Endothelial cell (in vitro differentiated cells): ENCODE measurements at places on chromosomes 7 and 10. TPM values are rescaled to one million over a fixed set of nuclear protein-coding genes. Genes with fewer than 3 reads are reported as not detected.

The C10orf120 gene
- total RNA-seq, result not detected

GRCh38 chr10:112137154-112137987 lies 46.2 kb downstream of the GPAM start:
- peaks cover 2% of the 10 kb centered on the region for H3K4me1 ChIP-seq
- no peak overlapping the region for H3K4me3 ChIP-seq
- H3K27me3 ChIP-seq, result peaks cover 10% of the 10 kb centered on the region

- DNase-seq, result no peak
- H3K4me3 ChIP-seq, result no peak overlapping the region
- no peaks in the 10 kb centered on the region for H3K27me3 ChIP-seq
- H3K4me1 ChIP-seq, result no peaks in the 10 kb centered on the region
These were observed 318.0 kb downstream of the PAXIP1 start for GRCh38 chr7:154684666-154685563.

DNA sequence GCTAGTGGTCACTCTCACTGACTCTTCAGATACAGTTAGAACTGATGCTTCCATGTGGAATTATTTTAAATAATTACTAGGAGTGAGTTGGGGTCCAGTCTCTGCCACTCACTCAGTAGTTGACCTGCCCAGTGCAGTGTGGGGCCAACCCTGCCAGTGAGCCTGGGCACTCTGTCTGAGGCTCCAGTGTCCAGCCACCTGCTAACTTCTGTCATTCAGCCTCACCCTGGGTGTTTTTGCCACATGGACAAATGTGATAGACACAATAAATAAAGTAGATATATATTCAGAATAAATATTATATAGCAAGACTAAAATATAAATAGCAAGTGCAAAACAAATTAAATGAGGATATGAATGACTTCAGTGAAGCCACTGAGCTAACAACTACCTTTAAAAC lies 7.2 kb downstream of the INSYN2A start:
- DNase-seq, result no peak
- peaks cover 2% of the 10 kb centered on the region for H3K27me3 ChIP-seq
- H3K36me3 ChIP-seq, result peaks cover 15% of the 10 kb centered on the region
- peaks cover 26% of the 10 kb centered on the region for H3K4me1 ChIP-seq
- H3K27ac ChIP-seq, result no peak overlapping the region
- H3K4me3 ChIP-seq, result no peak overlapping the region

DNA sequence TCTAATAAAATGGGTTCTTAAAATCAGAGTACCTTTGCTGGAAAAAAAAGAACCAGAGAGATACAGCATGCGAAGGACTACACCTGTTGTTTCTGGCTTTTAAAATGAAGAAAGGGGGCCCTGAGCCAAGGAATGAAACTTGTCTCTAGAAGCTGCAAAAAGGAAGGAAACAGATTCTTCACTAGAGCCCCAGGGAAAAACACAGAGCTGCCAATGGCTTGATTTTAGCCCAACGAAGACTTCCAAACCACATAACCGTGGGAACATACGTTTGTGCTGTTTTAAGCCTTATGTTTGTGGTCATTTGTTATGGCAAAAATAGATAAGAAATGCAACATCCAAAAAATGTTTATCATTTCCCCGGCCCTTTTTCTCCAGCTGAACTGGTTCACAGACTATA lies 780.0 kb downstream of the SORCS1 start:
- no peaks in the 10 kb centered on the region for H3K27me3 ChIP-seq
- H3K36me3 ChIP-seq, result no peaks in the 10 kb centered on the region
- no peak overlapping the region for H3K27ac ChIP-seq

The SH2B2 gene
- total RNA-seq, result 2.6 TPM

DNA sequence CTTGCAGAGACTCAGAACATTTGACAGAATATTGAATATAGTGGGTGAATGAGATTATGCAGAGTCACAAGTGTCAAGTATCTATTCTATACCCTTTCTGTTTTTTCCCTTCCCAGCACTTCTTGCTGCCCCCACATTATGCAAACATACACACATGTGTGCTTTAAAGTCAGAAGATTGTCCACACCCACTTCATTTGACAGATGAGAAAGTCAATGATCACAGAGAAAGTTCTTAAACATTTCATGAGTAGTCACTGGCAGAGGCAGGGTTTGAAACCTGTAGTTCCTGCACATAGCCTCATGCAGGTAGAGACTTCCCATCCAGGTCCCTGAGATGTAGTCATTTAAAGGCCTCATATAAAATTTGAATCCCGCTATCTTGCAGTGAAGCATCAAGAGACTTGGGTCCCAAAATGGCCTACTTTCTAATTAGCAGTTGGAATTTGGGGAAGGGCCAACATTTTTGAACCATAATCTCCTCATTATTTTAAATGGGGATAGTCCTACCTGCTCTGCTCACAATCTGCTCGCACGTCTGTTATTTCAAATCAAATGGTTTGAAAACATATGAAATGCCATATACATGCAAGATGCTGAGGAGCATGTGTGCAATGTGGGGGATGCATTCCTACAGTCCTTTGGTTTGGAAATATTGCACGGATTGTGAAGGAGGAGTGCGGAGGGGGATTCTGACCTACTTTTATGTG lies 217.8 kb downstream of the STK31 start:
- H3K4me1 ChIP-seq, result no peaks in the 10 kb centered on the region
- H3K27ac ChIP-seq, result no peak overlapping the region
- H3K36me3 ChIP-seq, result no peaks in the 10 kb centered on the region

The FGFBP3 gene
- total RNA-seq, result 3.1 TPM

DNA sequence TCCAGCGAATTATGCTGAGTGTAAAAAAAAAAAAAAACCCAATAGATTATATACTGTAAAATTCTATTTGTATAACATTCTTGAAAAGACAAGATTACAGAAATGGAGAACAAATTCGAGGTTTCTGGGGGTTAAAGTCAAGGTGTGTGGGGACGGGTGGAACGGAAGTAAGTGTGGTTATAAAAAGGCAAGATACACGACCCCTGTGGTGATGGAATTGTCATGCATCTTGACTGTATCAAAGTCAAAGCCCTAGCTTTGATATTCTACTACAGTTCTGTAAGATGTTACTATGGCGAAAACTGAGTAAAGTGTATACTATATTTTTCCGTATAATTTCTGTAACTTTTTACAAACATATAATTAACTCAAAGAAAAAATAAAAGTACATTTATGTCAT lies 718.2 kb upstream of the PCDH15 start:
- peaks cover 12% of the 10 kb centered on the region for H3K4me1 ChIP-seq
- H3K36me3 ChIP-seq, result no peaks in the 10 kb centered on the region
- H3K4me3 ChIP-seq, result no peak overlapping the region
- no peaks in the 10 kb centered on the region for H3K27me3 ChIP-seq

DNA sequence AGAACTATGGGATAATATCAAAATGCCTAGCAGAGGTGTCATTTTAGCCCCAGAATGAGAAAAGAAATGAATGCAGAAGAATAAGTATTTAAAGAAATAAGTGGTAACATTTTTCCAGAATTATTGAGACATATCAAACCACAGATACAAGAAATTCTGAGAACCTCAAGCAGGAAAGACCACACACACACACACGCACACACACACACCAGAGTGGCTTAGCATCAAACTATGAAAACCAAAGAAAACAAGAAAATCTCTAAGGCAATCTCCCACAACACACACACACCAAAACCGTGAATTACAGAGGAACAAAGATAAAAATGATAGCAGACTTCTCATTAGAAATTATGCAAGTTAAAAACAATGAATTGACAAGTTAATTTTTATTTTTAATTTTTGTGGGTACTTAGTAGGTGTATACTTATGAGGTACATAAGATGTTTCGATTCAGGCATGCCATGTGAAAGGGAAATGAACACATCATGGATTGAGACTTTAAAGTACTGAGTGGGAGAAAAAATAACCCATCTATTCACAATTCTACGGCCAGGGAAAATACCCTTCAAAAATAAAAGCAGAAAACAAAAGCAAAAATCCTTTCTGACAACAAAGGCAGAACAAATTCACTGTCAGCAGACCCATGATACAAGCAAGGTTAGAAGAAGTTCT lies 14.6 kb downstream of the PPIF start:
- H3K4me1 ChIP-seq, result no peaks in the 10 kb centered on the region
- H3K27me3 ChIP-seq, result peaks cover 3% of the 10 kb centered on the region
- no peak overlapping the region for H3K4me3 ChIP-seq
- no peak for DNase-seq

The ANLN gene
- total RNA-seq, result 17.8 TPM

DNA sequence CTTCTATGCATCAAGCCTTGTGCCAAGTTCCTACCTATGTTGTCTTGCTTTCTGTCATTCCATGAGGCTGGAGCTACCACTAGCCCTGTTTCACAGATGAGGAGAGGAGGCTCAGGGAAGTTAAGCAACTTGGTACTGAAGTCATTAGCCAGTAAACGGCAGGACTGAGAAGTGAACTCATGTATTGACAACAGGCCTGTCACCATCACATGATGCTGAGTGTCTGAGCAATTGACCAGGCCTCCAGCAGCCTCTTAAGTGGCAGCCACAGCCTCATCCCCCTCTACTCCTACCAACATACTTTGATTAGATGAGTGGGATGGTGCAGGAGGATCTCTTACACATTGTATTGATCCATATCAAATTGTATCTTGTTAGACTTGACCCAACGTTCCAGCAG lies 317.6 kb downstream of the GRID1 start:
- H3K27me3 ChIP-seq, result peaks cover 7% of the 10 kb centered on the region
- no peak overlapping the region for H3K4me3 ChIP-seq
- H3K4me1 ChIP-seq, result no peaks in the 10 kb centered on the region
- no peak overlapping the region for H3K27ac ChIP-seq
- DNase-seq, result no peak
- no peaks in the 10 kb centered on the region for H3K36me3 ChIP-seq

DNA sequence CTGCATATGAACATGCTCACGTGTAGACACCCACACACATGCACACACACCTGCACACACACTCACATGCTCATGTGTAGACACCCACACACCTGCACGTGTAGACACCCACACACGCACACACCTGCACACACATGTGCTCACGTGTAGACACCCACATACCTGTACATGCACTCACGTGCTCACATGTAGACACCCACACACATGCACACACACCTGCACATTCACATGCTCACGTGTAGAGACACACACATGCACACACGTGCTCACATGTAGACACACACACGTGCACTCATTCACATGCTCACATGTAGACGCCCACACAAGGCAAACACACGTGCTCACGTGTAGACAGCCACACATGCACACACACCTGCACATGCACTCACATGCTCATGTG lies 275.8 kb downstream of the PTPRN2 start:
- peaks cover 28% of the 10 kb centered on the region for H3K27me3 ChIP-seq
- no peak overlapping the region for H3K27ac ChIP-seq
- H3K4me1 ChIP-seq, result no peaks in the 10 kb centered on the region
- H3K36me3 ChIP-seq, result peaks cover 31% of the 10 kb centered on the region

DNA sequence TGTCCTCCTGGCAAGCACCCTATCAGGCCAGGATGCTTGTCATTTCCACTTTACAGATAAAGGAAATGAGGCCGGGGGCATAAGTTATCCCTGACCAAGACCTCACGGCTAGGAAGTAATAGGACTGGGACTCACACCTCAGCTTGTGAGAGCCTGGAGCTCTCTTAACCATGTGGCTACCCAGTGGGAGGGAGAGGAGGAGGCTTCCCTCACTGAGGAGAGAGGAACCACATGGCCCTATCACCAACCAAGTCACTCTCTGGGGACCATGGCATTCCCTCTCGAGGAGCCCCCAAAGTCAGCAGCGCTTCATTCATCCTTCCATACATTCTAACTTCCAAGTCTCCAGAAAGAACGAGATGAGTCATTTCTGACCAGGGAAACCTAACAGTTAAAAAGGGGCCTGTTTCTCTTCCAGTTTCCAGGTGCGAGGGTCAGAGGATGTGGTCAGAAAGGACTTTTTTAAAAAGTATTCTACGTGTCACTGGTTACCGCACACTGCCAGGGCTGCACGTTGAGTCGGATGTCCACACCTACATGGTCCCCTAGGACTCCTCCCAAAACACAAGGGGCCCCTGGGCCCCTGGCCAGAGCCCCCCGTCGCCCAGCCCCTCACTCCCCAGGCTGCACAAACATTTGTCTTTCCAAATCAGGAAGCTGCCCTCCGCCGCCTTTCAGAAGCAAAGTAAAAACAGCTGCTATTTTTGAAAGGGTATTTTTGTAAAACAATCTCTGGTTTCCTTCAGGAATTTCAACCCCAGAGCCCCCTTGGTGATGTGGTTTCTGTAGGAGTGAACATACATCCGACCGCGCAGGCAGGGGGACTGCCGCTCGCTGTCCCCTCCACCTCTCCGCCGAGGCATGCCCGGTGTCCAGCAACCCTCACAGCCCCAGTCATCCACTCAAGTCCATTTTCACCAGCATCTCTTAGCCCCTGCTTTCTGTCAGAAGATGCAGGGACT lies 128.2 kb upstream of the CHST15 start:
- H3K4me1 ChIP-seq, result peaks cover 30% of the 10 kb centered on the region
- H3K27ac ChIP-seq, result no peak overlapping the region
- DNase-seq, result no peak

GRCh38 chr10:1368842-1369171 lies 312.6 kb downstream of the WDR37 start:
- peak; percentile 64 for DNase-seq
- H3K4me3 ChIP-seq, result no peak overlapping the region
- no peak overlapping the region for H3K27ac ChIP-seq
- no peaks in the 10 kb centered on the region for H3K27me3 ChIP-seq

GRCh38 chr10:90930070-90930837 lies 9.4 kb upstream of the ANKRD1 start:
- H3K27me3 ChIP-seq, result peaks cover 4% of the 10 kb centered on the region
- no peak overlapping the region for H3K4me3 ChIP-seq
- DNase-seq, result no peak
- H3K36me3 ChIP-seq, result no peaks in the 10 kb centered on the region

The EGR2 gene
- 1.2 TPM for total RNA-seq

The NODAL gene
- total RNA-seq, result 1.5 TPM

- H3K4me1 ChIP-seq, result peaks cover 4% of the 10 kb centered on the region
- H3K27ac ChIP-seq, result peak overlapping the region; percentile 54
- H3K36me3 ChIP-seq, result peaks cover 11% of the 10 kb centered on the region
- DNase-seq, result no peak
These were observed 507 bp downstream of the STN1 start for GRCh38 chr10:103917302-103918052.

The PALD1 gene
- total RNA-seq, result 166 TPM

The LRRC61 gene
- total RNA-seq, result 5.1 TPM

GRCh38 chr10:127195571-127196281 lies 665 bp downstream of the INSYN2A start:
- peak; percentile 44 for DNase-seq
- H3K27me3 ChIP-seq, result peaks cover 10% of the 10 kb centered on the region
- H3K4me3 ChIP-seq, result peak overlapping the region; percentile 78
- no peaks in the 10 kb centered on the region for H3K36me3 ChIP-seq
- no peak overlapping the region for H3K27ac ChIP-seq

DNA sequence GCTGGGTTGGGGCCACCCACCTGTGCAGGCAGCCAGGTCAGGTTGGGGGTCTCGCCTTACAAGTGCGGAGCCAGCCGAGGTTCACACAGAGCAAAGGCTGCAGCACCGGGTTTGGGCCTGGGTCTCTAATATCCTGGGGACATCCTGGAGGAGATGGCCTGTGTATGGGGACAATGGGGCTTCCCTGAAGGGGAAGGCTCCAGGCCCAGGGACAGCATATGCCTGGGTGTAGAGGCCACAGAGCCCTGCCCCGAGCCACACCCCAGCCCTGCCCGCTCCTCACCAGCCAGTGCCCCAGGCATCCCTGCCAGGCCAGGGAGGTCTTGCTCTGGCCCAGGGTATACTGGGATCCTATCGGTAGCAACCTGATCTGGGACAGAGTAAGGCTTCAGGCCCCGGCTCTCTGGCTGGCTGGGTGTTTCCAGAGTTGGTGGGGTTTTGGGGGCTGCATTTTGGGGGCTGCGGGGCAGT lies 9.1 kb downstream of the TTYH3 start:
- peaks cover 17% of the 10 kb centered on the region for H3K4me1 ChIP-seq
- peaks cover 6% of the 10 kb centered on the region for H3K27me3 ChIP-seq
- no peak for DNase-seq
- peaks cover 8% of the 10 kb centered on the region for H3K36me3 ChIP-seq
